ENCODE measurements at places on chromosomes 4 and X. TPM values are rescaled to one million over a fixed set of nuclear protein-coding genes. Genes with fewer than 3 reads are reported as not detected.

Gene HSFX3
- polyA plus RNA-seq, result not detected

Gene INPP4B
- polyA plus RNA-seq, result 2.6 TPM

Gene RBM46
- polyA plus RNA-seq, result not detected

Gene DDIT4L
- polyA plus RNA-seq, result 15.2 TPM

Gene MMRN1
- polyA plus RNA-seq, result 0.62 TPM

Gene CLDN22
- 0.39 TPM for polyA plus RNA-seq

Gene CDX4
- polyA plus RNA-seq, result not detected

Gene ART3
- polyA plus RNA-seq, result not detected

Gene LNX1
- polyA plus RNA-seq, result 10.2 TPM

Gene DNAAF6
- polyA plus RNA-seq, result not detected

Gene STOX2
- 0.69 TPM for polyA plus RNA-seq

Gene CSAG3
- polyA plus RNA-seq, result not detected

Gene IDUA
- 11.9 TPM for polyA plus RNA-seq

Gene CLDN2
- 74.1 TPM for polyA plus RNA-seq

Gene EDNRA
- 3.2 TPM for polyA plus RNA-seq

Gene YTHDC1
- polyA plus RNA-seq, result 32.6 TPM

Gene CXorf65
- not detected for polyA plus RNA-seq

Gene ARHGAP6
- polyA plus RNA-seq, result 6.0 TPM

Gene DGKK
- 0.04 TPM for polyA plus RNA-seq

Gene FNIP2
- polyA plus RNA-seq, result 13.2 TPM

Gene GNRHR
- polyA plus RNA-seq, result not detected

Gene CXCL6
- 1.1 TPM for polyA plus RNA-seq

Gene INTU
- polyA plus RNA-seq, result 2.6 TPM

Gene CFAP47
- not detected for polyA plus RNA-seq

Gene SPON2
- polyA plus RNA-seq, result 16.7 TPM

Gene SMIM10L2A
- polyA plus RNA-seq, result 8.2 TPM

Gene TEX13B
- not detected for polyA plus RNA-seq

Gene PPP1R2C
- not detected for polyA plus RNA-seq

Gene PJA1
- polyA plus RNA-seq, result 27.1 TPM
